ENCODE measurements at places on chromosomes 13 and 19. TPM values are rescaled to one million over a fixed set of nuclear protein-coding genes. Genes with fewer than 3 reads are reported as not detected.

CCL25 gene
- not detected for total RNA-seq

GRCh38 chr19:51511353-51511752, 9.8 kb upstream of the SIGLEC12 start:
- DNase-seq = no peak

DNA sequence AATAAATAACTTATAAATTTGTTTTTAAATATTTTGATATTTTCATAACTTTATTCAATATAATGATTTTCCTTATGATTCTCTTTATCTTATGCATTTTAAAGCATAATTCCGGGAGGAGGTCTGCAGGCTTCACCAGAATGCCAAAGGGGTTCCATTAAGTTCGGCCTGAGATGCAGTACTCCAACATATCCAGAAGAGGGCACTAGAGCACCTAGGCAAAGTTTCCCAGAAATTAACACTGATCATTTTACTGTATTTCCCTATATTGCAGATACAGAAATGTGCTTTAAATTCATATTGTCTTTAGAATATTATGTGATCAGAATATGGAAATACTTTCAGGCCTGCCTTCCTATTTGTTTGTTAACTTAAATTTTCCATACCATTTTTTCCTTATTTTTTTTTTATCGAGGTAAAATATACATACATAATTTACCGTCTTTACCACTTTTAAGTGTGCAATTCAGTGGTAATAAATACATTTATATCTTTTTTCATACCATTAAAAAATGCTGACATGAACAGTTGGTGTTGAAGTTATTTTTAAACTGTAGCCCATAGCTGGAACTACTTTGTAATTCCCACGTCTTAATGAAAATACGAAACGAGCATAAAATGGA, 58.9 kb upstream of the TM9SF2 start:
- peak; percentile 53 for DNase-seq

DNA sequence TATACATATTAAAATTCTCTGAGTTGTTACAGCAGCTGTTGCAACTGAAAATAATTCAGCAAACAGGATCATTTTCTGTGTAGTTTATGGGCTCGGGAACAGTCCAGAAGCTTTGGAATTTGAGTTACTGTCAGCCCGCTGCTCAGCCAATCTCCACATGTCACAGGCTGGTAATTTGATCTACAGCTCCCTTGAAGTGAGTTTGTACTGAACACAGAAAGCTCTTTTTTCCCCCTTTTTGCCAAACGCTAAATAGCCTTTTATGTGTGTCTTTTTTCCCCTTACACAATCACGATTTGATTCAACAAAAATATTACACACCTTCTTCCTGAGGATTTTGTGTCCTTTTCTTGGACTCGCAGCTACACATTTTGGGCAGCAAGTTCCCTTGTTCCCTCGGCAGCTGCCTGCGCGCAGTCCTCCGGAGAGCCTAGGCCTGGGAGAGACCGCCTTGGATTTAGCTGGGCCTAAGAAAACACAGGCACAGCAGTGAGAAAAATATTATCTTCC, 371.4 kb downstream of the KCNRG start:
- no peak for DNase-seq

ZNF730 gene
- 14.1 TPM for total RNA-seq

DNA sequence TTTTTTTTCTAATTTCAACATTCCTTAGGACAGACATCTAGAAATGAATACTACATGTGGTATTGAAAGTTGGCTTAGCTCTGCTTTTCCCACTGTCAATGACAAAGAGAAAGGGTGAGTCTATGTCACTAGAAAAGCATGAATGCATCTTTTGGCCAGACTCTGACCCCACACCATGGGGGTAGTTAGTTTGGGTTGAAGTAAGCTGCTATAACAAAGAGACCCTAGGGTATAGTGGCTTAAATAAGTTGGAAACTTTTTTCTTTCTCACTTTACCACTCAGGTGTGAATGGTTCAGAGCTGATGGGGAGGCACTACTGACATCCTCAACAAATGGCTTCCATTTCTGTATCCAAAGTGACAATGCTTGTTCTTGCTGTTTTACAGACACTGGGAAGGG, 161.5 kb downstream of the DLEU7 start:
- DNase-seq = no peak

GRCh38 chr13:32282096-32282711, 33.0 kb downstream of the ZAR1L start:
- no peak for DNase-seq

DNA sequence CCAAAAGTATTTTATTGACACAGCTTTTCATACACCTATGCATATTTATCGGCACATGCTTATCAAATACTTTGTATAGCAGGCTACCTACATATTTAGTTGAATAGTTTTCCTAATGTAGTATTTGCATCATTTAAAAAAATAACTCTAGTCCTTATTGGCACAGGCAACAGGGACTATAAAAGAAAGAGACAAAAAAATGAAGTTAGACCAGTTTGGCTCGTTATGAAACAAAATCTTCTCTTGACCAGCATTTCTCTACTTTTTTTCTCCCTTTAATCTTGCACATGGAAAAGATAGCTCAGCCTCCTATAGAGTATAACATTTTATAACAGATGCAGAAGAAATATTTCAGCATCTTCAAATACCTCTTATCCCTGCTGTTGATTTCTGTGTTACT, 794.8 kb upstream of the MIR17HG start:
- no peak for DNase-seq

GRCh38 chr13:19838865-19839275, 24.6 kb downstream of the ZMYM5 start:
- no peak for DNase-seq

DNA sequence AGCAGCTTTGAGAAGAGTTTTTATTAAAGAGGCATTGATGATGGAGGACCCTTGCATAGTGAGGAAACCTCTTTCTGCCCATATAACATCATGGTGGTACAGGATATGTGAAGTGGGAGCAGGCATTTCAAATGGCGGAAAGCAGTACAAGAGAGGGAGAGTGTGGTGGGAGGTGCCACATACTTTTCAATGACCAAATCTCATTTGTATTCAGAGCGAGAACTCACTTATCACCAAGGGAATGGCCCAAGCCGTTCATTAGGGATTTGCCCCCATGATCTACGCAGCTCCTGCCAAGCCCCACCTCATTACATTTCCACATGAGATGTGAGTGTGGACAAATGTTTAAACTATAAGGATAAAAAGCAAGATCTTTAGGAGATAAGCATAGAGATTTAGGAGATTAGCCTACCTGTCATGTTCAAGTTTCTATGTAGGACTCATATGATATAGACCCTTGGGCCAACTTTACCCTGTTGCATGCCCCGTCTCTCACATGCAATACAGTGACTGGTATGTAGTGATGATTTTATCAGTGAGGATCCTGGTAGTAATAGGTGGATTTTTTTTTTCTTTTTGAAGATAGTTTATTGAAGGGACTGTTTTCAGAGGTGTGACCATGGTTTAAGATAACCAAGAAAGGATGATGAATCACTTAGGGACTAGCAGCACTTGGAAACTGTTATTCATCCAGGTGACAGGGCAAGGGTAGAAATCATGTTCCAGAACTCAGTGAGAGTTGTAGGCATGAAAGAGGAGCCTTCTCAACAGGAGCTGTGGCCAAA, 38.3 kb downstream of the DNAJC15 start:
- no peak for DNase-seq

DNA sequence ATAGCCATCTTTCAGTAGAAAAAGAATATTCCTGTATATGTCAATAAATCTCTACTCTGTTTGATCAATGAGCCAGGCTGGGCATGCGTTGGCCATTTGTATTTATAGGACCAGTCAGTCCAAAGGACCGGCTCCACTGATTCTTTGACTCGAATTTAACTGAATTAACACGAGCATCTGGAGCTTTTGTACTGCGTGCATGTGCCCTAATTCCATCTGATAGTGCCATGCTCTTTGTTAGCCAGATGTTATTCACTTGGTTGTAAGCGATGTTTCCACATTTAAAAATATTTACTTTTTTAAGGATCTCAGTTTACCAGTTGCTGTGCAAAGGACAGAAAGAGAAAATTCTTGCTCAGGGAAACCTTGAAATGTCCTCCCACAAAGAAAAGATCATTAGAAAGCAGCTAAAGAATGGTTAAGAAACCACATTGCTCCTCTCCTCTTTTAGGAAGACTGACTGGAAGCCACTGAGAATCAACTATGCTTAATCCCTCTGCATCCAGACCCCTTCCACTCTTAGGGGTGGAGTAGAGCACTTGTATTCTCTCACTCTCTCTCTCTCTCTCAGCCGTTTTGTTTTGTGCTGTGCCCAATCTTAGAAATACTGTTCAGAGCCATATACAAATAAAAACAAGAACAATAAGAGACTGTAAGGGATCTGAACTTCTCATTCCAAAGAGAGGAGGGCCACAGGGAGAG, 165.8 kb downstream of the DCLK1 start:
- DNase-seq = no peak

GRCh38 chr13:113579686-113580085, 4.9 kb upstream of the TFDP1 start:
- DNase-seq = no peak

C3 gene
- 20.8 TPM for total RNA-seq

GRCh38 chr19:12295191-12295590, 508 bp upstream of the ZNF44 start:
- DNase-seq = no peak

DNA sequence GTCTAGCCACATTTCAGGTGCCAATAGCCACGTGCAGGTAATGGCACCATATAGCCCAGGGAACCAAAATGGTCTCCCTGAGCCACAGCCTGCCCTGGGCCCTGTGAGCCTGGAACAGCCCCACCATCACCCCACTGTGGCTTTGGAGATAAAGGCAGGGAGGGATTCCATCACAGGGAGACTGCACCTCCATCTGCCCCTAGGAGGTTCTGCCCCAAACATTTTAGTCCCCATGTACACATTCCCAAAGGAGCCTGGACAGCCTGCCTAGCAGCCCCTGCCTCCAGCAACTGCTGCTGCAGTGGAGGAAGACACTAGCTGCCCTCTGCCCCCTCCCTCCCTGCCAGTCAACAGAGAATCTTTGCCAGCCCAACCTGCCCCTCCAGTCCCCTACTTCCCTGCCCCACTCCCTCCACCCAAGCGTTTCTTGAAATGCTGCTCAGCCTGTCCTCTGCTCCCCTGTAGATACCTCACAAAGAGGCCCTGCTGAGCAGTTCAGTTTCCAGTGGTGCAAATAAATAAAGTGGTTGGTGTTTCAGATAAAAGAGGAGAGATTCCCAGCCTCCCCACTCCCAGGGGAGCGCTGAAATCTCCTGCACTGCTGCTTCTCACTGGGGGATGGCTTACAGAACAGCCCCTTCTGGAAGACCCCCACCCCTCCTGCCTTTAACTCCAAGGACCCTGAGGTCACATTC, 921.8 kb downstream of the UQCRFS1 start:
- no peak for DNase-seq

ZNF583 gene
- 34.0 TPM for total RNA-seq

DNA sequence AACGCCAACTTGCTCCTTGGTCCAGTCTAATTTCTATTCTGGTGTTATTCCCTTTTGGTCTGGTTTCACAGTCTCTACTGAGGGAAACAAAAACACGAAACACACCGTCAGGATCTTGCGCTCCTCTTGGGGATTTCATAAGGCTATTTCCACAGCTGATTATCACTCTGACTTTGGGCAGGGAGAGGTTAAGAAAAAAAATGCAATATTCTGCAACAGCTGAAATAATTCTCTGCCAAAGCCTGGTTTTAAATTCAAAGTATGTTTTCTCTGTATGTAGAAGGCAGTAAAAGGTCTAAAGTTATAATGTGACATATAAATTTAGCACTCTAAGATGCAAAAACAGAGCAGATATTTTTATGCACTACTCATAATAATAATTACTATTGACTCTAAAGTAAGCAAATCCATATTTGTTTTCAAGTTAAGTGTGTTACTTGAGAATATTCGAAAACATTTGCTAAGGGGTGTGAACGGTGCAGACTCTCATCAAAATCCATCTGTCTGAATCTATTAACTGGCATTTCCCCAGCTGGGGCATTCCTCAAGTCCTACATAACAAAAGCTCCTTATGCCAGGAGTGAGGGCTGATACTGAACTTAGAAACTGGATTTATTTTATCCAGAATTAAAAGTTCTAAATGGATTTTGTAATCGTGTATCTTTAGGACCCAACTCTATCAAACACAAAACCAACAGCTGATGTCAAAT, 38.4 kb upstream of the STARD13 start:
- no peak for DNase-seq

MADCAM1 gene
- 2.7 TPM for total RNA-seq

DNA sequence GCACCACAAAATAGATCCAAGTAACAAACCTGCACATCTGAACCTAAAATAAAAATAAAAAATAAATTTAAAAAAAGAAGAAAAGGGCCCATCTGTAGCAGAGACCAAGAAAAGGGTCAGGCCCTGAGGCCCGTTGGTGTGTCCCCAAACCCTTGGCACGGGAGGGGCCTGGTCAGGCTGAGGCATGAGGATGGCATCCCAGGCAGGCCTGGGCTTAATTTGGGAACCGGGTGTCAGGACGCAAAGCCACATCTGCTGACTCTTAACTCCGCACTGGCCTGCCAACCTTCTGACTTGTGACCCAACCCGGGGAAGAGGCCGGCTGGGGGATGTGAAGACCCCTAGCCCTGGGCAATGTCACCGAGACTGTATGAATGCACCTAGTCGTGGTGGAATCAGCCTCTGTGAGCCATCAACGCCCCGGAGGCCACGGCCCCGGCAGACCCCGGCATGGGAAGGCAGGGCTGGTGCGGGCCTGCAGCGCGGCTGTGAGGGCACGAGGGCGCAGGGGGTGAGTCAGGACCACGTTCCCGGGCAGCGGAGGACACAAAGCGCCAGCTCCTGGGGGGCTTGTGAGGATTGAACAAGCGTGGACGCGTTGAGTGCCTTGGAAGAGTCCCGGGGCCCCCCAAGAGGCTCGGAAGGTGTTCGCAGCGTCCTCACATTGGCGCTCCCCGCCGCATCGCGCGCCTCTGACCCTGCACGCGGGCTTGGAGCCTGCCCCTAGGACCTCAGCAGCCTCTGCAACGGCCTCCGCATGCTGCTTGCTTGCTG, 38.2 kb downstream of the ATP12A start:
- DNase-seq = no peak

DNA sequence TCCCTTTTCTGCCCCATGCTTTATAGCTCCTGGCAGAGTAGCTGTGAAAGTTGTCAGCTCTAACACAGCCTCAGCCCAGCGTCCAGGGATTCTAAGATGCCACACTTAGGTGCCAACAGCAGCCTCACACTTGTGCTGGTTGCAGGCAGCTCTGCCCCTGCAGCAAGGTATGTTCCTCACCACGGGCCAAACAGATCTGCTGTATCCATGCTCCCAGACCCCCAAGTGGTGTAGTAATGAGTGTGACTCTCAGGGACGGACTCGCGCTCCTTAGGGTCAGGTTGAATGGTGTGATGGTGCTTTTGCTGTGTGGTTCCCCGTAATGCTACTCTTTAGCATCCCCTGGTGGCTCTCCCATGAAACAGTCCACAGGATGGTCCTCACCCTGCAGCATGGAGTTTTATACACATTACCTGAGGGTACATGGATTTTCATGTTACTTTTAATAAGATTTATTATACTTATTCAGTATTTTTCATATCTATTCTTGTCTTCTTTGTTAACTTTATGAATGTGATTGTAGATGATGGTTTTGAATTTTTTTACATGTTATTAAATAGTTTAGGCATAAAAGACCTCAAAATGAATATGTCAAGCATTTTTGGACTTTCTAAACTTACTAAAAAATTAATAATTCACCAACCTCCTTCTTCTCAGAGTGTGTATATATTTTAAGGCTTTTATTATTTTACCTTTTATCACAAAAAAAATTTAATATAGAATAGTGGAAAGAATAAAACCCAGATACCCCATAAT, 232.5 kb downstream of the SLC7A1 start:
- peak; percentile 75 for DNase-seq

- no peak for DNase-seq
These were observed 314.1 kb downstream of the ZNF536 start for GRCh38 chr19:30686176-30686820.

Data from cerebellum (tissue), 4 donors.